ENCODE measurements at places on chromosomes 3 and 15.

DNA sequence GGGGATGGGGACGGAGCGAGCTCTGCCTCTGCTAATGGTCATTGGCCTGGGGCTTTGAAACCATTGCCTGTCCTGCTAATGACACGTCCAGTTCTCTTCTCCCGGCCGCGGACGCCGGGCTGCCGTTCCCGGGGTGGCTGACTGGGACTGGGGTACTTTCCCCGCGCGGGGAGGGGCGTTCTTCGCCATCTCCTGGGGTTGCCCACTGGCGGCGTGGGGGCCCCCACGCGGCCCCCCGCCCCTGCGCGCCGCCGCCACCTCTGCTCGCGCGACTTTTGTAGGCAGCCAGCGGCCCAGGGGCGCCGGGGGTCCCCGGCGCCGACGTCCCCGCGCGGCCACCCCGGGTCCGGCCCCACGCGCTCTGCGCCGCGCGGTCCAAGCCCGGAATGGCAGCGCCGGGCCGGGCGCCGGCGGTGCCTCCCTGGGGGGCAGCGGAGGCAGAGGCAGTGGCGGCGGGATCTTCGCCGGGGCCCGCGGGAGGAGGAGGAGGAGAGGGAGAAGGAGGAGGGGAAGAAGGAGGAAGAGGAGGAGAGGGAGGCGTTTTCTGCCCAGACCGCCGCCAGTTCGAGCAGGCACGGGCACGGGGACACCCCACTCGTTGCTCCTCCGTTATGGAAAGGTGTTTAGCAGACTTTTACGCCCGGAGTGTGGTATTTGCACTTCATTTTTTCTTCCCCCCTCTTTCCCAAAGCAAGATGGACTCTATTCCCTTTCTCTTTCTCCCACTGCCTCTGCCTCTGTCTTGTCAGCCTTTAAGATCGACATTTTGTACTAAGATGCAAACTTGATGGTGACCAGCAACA lies 2.3 kb downstream of the BBX start:
- no peak for DNase-seq

- DNase-seq: no peak
Observed at GRCh38 chr15:68560501-68561113, 18.2 kb upstream of the CORO2B start.

GRCh38 chr15:100901702-100902435 lies 17.3 kb upstream of the LRRK1 start:
- no peak for DNase-seq

GRCh38 chr3:138769616-138770015 lies 65.1 kb downstream of the PIK3CB start:
- no peak for DNase-seq

- no peak for DNase-seq
Observed at GRCh38 chr3:17678116-17678741, 64.2 kb downstream of the TBC1D5 start.
